Cortex of kidney (tissue), 1 donor: ENCODE measurements at places on chromosomes 12 and 14.

DNA sequence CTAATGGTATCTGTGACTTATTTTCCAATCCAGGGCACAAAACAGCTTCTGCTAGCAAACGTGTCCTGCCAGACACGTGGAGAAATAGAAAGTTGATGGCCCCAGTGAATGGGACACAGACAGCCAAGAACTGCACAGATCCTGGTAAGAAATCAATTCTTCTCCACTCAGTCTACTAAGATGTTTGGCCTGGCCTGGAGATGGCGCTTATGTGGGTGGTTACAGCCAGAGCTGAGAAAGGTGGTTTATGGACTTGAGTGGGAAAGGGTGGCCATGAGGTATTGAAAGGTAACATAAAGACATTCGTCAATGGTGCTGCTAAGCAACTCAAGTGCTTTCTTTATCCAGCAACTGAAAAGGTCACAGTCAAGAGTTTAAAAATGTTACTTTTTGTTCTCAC lies 2.9 kb downstream of the SLC24A4 start:
- DNase-seq = no peak

GRCh38 chr12:59844750-59845149 lies 248.9 kb downstream of the SLC16A7 start:
- DNase-seq = no peak

DNA sequence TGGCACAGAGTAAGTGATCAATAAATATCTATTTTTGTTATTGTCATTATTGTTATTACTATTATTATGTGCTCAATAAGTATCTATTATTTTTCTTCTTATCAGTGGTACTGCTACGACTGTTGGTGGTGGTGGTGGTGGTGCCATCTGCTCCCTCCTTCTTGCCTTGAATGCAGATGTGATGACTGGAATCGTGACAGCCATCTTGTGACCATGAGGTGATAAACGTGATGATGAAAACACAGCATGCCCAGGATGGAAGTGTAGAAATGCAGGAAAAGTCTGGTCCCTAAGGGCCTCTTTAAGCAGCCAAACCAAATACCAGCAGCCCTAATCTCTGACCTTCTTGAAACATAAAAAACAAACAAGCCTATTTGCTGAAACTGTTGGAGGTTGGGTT lies 22.4 kb downstream of the SLC6A12 start:
- DNase-seq = no peak

DNA sequence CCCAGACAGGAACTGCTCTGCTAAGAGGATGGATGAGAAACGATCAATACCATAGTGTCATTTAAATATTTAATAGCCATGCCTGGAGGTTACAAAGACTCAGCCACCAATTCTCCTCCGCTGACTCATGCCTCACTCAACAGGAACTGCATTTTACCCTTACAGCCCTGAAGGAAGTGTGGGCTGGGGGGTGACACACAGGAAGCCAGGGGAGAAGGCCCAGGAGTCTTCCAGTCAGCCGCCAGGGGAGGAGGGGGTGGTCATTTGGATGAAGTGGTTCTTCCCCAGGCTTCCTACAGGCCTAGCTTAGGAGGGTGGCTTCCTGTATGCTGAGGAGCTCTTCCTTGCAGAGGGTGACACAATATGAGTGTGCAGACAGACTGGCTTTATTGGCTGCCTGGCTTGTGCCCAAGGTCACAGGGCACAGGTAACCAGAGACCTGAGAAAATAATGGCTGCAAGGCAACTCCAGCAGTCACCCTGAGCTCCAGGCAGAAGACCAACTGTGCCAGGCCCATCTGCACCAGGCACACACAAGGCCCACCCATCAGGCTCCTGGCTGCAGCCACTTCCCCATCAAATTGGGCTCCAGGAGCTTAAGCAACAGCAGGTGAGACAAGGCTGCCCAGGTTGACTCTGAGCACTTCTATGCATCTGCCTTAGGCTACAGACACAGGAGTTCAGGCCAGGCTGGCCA lies 30.6 kb upstream of the RPLP0 start:
- no peak for DNase-seq

GRCh38 chr12:65561798-65562382 lies 262.4 kb upstream of the HMGA2 start:
- no peak for DNase-seq

DNA sequence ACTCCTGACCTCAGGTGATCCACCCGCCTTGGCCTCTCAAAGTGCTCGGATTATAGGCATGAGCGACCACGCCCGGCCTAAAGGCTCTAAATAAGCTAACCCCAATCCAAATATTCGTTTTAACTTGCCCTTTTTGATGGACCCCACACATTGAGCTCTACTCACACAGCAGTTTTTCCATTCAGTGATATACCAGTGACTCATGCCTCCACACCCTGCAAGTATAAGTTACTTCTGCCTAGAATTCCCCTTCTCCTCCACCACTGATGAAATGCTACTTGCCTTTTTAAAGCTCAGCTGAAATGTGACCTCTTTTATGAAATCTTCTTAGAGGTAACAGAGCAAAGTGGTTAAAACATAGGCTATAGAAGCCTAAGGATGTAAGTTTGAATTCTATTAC lies 68.8 kb downstream of the EXOC5 start:
- DNase-seq = no peak

GRCh38 chr12:106431839-106432411 lies 74.4 kb downstream of the POLR3B start:
- no peak for DNase-seq

GRCh38 chr12:52884526-52885293 lies 20.2 kb downstream of the KRT8 start:
- no peak for DNase-seq

GRCh38 chr14:95364481-95365209 lies 44.9 kb upstream of the CLMN start:
- no peak for DNase-seq

DNA sequence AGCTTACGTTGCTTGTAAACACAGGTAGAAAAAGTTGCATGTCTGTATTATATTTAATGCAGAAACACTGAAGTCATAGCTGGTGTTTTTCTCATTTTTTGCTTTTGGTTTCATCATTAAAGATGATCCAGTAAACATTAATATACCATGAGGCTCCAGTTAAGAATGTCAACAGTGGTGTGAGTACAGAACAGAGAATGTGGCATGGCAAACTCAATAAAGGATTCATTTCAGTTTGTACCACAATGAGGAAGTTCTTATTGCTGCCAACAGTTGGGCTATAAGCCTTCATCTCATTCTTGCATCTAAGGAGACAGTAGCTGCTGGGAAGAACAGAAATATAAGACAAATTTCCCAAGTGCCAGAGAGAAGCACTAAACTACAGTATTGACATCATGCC lies 72.1 kb upstream of the ST8SIA1 start:
- DNase-seq = no peak

DNA sequence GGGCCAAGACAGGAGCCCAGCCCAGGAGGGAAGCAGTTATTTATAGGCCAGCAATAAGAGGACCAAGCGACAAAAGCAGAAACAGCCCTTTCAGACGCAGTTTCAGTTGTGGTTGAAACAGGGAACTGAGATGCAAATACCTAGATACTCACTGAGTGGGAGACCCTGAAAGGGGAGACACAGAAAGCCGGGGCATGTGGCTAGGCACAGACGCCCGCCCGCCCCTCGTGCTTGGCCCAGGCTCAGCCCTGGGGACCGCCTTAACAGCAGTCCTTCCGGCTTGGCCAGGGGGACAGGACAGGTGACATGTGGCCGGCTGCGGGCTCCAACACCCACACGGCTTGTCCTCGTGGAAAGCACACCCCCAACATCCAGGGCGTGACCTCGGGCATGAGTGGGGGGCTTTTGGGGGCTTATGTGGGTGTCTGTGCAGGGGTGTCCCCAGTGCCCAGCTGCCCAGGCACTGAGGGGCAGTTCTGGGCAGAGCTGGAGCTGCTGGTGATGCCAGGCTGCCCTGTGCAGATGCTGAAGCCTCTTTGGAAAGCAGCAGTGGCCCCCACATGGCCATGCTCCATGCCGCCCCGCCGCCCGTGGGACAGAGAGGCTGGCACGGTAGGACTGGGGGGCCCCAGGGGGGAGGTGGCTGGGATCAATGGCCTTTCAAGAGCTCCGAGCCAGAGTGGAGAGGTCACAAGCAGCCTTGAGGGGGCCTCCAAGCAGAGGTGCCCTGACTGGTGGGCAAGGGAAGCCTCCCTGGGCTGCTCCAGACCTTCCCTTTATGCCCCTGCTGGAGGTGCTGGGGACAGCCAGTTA lies 2.1 kb downstream of the PLD4 start:
- no peak for DNase-seq

DNA sequence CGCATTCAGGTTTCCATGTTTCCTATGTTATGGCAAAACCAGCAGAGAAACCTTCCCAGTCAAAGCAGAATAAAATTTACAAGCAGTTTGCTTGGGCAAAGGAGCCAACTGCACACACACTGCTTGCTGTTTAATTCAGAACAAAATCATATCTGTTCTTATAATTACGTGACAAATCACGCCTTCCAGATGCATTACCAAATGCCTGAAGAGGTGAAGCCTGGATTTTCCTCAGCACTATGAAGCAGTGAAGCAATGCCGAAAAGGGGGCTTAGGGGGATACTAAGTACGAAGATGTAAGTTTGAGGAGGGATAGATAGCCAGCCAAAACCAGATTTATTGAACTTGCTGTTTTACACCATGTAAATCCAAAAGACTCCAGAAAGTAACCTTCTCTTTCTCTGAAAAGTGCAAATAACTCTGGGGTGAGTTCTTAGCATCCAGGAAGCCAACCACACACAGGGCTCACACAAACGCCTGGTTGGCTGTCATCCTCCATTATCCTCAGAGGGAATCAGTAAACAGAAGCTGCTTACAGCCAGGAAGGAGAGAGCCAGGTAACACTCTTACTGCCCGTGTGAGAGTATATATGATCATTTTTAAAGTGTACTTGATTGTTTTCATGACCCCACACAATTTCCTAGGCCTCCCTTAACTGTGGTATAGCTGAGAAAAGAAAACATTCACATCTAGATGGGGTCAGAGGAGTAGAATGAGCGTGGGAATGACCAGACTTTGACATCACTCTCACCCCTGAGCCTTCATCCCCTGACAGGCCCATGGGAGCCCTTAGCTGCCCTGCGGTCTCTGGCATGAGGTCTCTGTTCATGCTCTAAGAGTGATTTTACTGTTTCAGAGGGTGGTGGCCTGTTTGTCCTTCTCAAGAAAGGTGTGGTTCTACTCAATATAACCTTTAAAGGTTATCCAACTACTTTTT lies 442.5 kb downstream of the EGLN3 start:
- DNase-seq = no peak

DNA sequence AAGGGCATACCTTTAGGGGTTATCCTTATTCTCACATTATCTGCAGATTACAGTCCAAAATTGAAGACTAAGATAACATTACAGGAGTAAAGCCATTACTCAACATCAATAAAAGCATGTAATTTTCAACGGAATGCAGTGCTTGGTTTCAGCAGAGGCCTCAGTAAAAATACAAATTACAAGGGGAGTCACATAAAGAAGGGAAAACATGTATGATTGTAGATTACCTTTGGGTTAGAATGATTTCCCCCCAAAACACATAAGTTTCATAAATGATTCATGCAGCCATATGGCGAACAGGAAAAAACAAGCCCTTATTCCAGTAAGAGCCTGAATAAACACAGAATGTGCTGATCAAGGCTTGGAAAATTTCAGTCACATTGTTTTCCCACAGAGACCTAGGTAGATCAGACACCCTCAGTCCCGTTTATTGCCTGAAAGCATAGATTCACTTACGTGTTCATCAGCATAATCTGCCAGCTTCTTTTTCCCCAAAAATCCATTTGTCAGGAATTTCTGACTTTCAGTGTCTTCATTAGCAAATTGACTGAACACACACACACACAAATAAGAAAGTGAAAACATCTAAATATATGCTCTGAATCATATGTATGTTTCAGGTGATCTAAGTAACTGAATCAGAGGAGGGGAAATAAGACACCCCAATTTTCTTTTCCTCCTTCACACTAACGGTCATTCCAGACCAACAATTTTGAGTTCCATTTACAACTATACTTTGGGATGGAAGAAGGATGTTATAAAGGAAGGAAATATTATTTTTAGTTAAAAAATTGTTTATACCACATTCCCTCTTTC lies 37.5 kb downstream of the SLC38A4 start:
- no peak for DNase-seq

DNA sequence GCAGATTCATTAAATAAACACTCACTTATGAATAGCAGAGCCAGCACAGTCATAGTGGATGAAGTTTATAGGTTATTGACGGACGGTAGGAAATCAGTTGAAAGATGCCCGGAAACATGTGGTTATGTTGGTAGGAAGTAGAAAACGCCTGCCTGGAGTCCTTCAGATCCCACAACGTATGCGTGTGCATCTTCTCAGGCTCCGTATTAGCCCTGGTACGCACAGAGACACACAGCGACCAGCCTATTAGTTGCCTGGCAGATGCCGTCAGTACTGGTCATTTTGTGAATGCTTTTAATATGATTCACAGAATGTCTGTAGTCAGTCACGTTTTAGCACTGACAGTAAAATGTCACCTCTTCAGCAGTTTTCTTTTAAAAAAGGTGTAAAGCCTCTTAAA lies 196.4 kb downstream of the RGS6 start:
- DNase-seq = no peak

DNA sequence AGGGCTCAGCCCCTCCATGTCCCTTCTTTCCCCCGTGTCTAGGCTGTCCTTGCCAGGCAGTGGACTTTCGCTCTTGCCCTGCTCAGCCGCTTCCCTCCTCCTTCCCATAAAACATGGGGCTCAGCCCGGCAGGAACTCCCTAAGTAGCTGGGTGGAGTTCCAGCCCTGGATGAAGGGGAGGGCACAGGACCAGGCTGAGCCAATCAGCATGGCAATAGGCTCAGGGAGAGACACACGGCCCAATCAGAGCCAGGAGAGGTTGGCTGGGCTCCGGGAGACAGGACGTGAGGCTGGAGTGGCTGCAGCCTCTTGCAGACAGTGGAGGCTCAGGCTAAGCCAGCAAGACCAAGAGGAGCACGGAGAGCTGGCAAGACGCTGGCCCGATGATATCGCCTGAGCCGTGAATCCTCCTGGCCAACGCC lies 54.3 kb downstream of the GALNT9 start:
- DNase-seq = no peak

GRCh38 chr12:117646520-117646919 lies 285.1 kb upstream of the NOS1 start:
- DNase-seq = no peak
